ENCODE measurements at places on chromosomes 11 and 22.

DNA sequence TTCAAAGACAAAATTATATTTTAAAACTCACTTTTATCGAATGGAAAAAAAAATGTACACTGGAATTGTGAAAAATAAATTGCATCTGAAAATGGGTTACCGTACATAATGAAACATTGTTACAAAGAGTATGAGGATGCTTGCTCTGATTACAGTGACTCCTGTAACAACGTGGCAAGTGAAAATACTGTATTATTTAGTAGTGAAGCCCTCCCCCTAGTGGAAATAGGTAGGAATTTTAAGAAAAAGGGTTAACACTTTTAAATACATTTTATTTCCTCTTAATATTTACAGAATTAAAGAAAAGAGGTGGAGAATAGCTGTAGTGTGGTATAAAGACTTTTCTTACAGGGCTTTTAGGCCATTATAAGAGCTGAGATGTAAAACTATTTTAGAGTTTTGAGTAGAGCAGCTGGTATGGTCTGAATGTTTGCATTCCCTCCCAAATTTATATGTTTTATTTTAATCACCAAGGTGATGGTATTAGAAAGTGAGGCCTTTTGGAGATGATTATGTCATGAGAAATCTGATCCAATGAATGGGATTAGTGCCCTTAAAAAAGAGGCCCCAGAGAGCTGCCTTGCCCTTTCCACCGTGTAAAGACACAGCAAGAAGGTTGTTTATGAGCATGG lies 25.2 kb downstream of the FAM76B start:
- DNase-seq = no peak

DNA sequence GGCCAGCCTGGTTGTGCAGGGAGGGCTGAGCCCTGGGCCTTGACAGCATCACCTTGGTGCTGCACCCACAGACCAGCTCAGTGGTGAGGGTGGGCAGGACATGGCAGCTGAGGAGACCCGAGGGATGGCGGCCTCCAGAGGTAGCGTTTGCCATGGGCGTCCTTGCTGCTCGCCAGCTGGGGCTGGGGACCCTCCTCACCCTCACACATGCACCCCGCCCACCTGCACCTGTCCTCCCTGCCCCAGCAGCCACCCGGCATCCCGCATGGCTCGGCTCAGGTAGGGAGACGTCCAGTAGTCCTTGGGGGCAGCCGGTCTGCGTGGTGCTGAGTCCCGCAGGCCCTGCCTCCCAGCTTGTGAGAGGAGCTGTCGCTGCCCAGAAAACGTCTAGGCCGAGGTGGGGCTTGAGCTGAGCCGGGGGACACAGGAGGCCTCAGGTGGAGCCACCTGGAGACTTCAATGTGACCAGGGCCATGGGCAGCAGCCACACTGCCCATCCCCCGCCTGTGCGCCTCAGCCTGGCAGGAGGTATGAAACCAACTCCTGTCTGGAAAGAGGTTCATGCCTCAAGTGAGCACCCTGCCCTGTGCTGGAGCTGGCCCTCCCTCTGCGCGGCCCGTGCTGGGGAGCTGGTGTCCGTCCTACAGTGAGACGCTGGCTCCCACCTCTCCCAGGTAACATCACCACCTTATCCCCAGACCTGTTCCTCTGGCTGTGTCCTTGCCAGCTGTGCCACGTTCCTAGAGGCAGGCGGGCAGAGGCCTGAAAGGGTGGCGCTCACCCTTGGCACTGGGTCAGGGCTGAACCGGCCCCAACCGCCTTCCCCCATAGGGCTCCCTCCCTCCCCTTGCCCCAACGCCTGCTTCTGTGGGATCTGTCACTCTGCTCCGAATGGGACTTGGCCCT lies 3.3 kb upstream of the TRABD start:
- DNase-seq = no peak

- no peak for DNase-seq
Measured at GRCh38 chr11:2728663-2729332, 29.0 kb upstream of the KCNQ1OT1 start.

- DNase-seq = no peak
Measured at GRCh38 chr22:37626556-37627075, 12.9 kb upstream of the SH3BP1 start.

DNA sequence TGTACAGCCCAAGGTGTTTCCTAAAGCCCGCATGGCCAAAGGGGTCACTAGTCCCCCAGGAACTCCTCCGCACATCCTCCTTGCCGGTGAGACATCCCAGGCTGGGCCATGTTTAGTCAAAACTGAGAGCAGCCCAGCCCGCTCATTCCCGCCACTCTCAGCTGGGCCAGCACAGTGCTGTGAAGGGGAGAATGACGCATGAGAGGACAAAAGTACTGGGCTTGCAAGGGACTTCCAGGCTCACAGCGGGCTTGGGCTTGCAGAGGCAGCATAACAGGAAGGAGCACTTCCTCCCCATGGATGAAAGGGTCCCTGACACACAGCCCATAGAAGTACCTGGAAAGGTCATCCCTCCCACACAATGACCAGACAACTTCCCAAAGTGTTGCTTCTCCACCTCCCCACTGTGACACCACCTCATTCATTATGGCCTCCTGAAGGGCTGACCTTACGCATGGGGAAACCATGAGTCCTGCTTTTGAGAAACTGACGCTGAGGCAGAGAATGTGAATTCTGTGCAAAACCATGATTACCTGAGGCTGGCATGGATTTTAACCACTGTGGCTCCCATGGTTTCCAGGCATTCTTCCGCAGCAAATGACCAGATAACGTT lies 19.1 kb downstream of the ETS1 start:
- peak; percentile 64 for DNase-seq

DNA sequence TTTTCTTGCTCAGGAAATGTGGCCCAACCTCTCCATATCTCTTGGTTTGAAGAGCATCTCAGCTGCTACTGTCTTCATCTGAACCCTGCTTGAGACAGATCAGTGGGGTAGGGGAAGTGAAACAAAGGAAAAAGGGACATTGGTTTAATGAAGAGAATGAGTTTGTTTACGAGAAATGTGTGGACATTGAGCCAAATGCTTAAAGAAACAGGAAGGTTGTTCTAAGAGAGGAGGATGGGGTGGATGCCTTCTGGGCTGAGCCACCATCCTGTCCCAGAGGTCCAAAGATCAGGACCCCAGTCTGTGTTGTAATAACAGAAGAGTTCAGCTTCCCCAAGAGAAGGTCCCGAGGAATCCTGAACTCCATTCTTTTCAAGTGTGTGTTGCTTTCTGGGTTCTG lies 369.7 kb downstream of the INSC start:
- DNase-seq = no peak

DNA sequence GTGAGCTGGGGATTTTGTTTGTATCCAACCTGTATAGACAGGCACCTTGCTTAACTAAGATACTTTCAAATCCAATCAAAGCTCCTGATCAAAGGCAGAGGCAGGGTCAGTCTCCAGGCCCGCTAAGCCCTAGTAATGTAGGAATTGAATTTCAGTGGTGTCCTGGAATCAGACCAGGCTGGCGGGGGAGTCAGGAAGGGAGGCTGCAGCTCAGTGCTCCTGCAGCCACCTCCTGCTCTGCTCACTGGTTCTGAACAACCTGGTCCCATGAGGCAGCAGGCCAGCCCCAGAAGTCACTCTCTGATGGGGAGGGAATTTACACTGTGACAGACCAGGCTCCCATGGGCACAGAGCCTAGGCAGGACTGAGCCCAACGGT lies 38.5 kb upstream of the GALNT18 start:
- DNase-seq = no peak

- DNase-seq = no peak
Measured at GRCh38 chr11:119330237-119330636, 4.1 kb upstream of the RNF26 start.

DNA sequence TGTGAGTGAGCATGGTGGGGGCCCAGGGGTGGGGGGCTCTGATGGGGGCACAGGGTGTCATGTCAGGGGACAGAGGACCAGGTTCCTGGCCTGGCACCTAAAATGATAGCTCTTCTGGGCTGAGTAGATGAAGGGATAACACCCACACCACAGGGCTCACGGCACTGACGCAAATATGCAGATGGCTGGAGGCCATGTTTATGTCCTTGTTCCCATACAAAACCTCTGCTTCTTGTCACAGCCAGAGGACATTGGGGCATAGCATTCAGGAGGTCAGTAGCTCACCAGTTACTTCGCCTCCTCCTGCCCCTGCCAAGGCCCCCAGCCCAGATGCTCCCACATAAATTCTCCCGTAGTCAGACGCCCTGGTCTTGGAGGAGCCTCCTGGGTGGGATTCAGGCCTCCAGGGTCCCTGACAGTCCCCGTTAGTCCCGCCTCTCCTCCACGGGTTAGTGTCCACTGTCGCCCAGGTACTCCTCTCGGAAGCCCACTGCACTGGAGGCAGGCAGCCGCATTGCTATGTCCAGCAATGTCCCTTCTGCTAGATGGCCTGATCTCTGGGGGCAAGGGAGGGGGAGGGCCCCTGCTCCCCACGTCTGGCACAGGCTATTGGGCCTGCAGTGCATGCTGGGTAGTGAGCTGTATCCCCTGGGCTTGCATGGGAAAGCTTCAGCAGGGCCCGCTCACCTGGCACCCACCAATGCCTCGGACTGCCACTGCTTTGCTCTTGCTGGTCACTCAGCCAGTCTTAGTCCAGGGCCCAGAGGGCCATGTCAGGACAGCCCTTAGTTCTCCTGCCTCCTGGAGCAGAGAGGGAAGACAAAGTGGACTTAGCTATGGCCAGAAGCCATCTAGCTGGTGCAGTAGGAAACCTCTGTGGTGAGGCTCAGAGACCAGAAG lies 75.6 kb upstream of the MYOD1 start:
- no peak for DNase-seq

- DNase-seq = no peak
Measured at GRCh38 chr11:12319988-12320387, 57.4 kb upstream of the PARVA start.

DNA sequence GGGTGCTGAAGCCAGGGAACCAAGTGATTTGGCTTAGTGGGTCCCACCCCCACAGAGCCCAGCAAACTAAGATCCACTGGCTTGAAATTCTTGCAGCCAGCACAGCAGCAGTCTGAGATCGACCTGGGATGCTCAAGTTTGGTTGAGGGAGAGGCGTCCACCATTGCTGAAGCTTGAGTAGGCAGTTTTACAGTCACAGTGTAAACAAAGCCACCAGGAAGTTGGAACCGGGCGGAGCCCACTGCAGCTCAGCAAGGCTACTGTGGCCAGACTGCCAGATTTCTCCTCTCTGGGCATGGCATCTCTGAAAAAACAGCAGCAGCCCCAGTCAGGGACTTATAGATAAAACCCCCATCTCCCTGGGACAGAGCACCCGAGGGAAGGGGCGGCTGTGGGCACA lies 424.1 kb upstream of the TENM4 start:
- DNase-seq = no peak

DNA sequence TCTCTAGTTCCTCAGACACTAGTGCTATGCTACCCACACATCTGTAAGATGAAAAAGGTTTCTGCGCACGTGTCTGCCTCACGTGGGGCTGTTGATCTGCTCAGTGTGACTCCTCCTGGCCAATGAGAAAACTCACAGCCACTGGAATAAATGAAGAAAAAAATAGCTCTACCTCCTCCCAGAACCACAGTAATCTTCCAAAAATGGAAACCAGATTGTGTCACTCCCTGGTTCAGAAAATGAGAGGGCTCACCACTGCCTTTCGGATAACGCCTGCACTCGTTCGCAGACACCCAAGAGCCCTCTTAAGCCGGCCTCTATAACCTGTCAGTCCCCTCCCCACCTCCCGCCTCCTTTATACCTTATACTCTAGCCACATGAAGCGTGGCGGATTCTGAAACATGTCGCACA lies 5.1 kb downstream of the APBB1 start:
- peak; percentile 93 for DNase-seq

DNA sequence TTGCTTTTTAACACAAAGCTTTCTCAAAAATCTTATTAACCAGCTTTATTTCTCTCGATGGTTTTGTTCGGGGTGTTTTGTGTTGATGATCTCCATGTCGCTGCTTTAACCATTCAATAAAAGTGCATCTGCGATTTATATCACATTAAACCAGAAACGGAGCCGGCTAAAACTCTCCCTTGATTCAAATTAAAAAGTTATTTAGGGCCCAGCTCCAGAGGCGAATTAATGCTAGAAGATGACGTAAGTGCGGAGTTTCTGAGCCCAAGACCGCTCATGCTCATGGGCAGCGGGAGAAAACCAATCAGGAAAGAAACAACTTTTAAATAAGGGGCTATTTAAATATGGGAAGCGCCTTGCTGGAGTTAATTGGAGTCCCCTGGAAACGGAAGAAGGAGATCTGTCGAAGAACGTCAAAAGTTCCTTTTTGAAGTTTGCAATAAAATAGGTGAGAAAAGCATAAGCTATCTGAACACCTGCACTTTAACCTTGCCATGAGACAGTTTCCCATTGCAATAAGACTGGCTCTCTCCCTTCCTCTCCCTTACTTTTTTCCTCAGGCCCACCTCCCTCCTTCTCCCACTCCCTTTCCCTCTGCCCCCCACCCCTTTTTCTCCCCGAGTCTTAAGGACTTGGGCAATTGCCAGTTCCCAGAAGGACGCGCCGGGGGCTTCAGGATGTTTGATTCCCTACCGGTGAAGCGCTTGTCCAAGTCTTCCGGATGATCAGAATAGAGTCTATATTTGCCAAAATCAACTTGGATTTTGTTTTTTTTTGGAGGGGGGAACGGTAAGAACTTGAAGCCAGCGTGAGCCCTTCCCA lies 1.9 kb upstream of the DBX1 start:
- no peak for DNase-seq

- DNase-seq = no peak
Measured at GRCh38 chr11:64043545-64043944, 7.8 kb downstream of the FLRT1 start.

DNA sequence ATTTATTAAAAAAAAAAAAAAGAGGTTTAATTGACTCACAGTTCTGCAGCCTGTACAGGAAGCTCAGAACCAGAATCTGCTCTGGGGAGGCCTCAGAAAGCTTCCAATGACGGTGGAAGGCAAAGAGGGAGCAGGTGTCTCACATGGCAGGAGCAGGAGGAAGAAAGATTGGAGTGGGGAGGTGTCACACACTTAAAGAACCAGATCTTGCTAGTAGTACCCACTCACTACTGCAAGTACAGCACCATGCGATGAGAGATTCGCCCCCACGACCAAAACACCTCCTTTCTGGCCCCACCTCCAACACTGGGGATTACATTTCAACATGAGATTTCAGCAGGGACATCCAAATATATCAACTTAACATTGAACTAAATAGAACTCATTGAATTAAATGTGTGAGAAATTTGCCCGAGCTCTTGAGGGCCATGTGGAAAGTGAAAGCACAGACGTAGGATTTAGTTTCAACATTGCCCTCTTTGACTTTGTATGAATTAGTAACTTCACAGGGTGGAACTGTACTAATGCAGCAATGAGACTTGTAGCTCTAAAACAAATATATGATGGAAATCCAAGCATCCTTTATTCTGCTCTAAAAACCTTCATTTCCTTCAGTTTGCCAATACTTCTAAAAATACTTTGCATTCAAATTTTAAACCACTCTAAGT lies 628.2 kb downstream of the FAM181B start:
- DNase-seq = no peak

GRCh38 chr11:95907476-95907875 lies 16.4 kb downstream of the MTMR2 start:
- DNase-seq = no peak
